Activated CD8-positive, alpha-beta memory T cell treated with anti-CD3 and anti-CD28 coated beads, Interleukin-2, amount 10 ng/mL, durations not matched to agents 7 days and 5 days (primary cell): ENCODE measurements at places on chromosomes 2 and 18. TPM values are rescaled to one million over a fixed set of nuclear protein-coding genes. Genes with fewer than 3 reads are reported as not detected.

- no peaks in the 10 kb centered on the region for H3K36me3 ChIP-seq
- H3K4me1 ChIP-seq: no peaks in the 10 kb centered on the region
- no peaks in the 10 kb centered on the region for H3K27me3 ChIP-seq
- no peak for DNase-seq
- no peak overlapping the region for H3K4me3 ChIP-seq
Measured at GRCh38 chr2:65746931-65747675, 314.7 kb upstream of the SPRED2 start.

Gene MPPE1
- 42.9 TPM for total RNA-seq

Gene GPBAR1
- 0.73 TPM for total RNA-seq

Gene HOXD3
- not detected for total RNA-seq

- H3K27ac ChIP-seq: no peak overlapping the region
- no peak for DNase-seq
- H3K36me3 ChIP-seq: no peaks in the 10 kb centered on the region
- peaks cover 21% of the 10 kb centered on the region for H3K27me3 ChIP-seq
- no peak overlapping the region for H3K4me3 ChIP-seq
- no peaks in the 10 kb centered on the region for H3K4me1 ChIP-seq
Measured at GRCh38 chr18:45136381-45137086, 455.8 kb downstream of the SETBP1 start.

- DNase-seq: no peak
- H3K27me3 ChIP-seq: no peaks in the 10 kb centered on the region
- H3K4me3 ChIP-seq: no peak overlapping the region
- no peak overlapping the region for H3K27ac ChIP-seq
- H3K4me1 ChIP-seq: peaks cover 8% of the 10 kb centered on the region
- H3K36me3 ChIP-seq: peaks cover 2% of the 10 kb centered on the region
Measured at GRCh38 chr2:136107051-136108033, 10.6 kb downstream of the CXCR4 start.

Gene CPO
- total RNA-seq: not detected

Gene UPP2
- not detected for total RNA-seq

DNA sequence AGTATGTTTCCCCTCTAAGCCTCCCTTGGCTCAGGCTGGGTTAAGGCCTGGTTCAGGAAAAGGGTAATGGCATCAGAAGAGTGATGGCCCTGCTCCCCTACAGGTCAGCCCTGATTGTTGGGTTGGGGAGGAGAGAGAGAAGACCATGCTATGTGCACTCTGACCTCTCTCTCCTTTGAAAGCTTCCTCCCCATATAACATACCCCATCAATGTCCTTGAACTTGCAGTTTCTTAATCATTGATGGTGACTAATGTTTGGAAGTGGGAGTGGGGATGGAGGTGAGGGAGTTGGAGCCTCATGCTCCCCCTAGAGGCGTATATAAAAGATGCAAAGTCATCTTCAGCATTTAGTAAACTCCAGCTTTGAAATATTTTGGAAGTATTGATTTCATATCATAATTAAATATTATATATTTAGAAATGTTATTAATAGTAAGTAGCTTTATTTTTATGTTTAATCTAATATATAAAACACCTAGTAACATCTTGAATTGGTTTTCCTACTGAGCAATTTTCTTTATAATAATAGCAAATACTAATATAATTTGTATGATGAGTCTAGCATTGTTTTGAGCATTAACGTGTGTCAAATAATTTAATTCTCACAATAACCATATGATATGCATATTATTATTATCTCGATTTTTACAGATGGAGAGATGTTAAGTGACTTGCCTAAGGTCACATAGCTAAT is 8.8 kb downstream of the PLCL1 start:
- H3K27ac ChIP-seq: no peak overlapping the region
- no peaks in the 10 kb centered on the region for H3K36me3 ChIP-seq
- H3K4me1 ChIP-seq: peaks cover 6% of the 10 kb centered on the region

DNA sequence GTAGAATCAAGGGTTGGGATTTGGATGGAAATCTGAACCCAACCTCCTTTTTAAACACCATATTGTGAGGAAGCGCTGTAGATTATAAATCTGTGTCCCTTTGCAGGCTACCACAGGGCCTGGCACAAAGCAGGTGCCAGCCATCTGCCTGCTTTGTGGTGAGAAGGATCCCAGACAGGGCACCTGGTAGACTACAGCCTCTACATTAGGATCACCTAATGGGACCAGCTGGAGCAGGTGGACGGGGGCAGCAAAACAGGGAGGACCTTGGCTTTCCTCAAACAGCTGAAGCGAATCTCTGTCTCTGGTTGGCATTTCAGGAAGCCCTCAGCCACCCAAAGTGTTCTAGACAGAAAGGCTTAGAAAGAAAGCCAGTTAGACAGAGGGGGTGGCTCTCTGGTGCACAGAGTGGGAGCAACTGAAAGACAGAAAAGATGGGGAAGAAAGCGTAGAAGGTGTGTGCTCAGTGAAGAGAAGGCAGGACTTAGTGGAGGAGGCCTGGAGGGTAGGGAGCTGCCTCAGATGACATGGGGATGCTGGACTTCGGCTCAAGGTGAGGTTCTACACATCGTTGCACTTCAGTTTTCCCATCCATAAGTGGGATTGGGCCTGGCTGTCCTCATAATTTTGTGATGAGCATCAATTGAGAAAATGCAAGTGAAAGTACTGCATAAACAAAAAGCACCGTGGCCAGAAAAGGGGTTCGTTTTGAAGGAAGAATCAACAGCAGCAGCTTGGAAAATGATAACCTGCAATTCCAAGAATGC is 350.8 kb downstream of the CYRIA start:
- H3K27me3 ChIP-seq: no peaks in the 10 kb centered on the region
- H3K27ac ChIP-seq: no peak overlapping the region
- no peaks in the 10 kb centered on the region for H3K36me3 ChIP-seq
- DNase-seq: no peak
- H3K4me1 ChIP-seq: no peaks in the 10 kb centered on the region

Gene HAAO
- total RNA-seq: not detected

DNA sequence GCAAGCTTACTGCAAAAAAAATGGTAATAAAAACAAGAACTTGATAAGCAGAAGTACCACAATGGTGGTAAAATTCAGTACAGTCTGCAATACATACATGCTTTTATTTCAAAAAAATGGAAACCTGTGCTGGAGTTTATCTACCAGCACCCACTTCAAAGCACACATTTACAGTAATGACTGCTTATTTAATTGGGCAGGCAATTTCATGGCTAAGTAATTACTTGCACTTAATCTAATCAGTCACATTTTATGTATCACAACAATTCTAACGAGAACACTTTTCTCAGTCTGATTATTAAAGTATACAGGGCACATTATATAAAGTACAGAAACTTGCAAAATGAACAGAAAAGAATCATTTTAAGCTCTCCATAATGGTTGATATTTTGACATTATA is 5.2 kb downstream of the APCDD1 start:
- no peaks in the 10 kb centered on the region for H3K36me3 ChIP-seq
- peaks cover 36% of the 10 kb centered on the region for H3K27me3 ChIP-seq
- no peak overlapping the region for H3K4me3 ChIP-seq
- H3K4me1 ChIP-seq: peaks cover 4% of the 10 kb centered on the region
- no peak overlapping the region for H3K27ac ChIP-seq

Gene ABCB6
- 12.6 TPM for total RNA-seq

DNA sequence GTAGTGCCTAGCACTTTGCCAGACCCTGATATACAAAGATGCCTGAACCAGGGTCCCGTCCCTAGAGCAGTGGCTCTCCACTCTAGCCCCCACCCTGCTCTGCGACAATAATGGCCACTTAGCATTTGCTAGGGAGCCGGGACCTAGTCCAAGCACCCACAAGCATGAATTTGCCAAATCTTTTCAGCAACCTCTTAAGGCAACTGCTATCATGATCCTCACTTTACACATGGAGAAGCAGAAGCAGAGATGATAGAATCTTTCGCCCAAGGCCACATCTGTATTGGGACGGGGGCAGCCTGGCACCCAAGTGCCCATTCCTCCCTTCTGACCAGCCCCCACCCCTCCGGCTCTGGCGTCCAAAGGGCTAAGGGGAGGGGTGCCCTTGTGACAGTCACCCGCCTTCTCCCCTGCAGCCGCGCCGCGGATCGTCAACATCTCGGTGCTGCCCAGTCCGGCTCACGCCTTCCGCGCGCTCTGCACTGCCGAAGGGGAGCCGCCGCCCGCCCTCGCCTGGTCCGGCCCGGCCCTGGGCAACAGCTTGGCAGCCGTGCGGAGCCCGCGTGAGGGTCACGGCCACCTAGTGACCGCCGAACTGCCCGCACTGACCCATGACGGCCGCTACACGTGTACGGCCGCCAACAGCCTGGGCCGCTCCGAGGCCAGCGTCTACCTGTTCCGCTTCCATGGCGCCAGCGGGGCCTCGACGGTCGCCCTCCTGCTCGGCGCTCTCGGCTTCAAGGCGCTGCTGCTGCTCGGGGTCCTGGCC is 13.0 kb downstream of the SIGLEC15 start:
- H3K4me3 ChIP-seq: no peak overlapping the region
- peaks cover 6% of the 10 kb centered on the region for H3K4me1 ChIP-seq
- H3K36me3 ChIP-seq: no peaks in the 10 kb centered on the region
- peaks cover 55% of the 10 kb centered on the region for H3K27me3 ChIP-seq
- no peak for DNase-seq

Gene TCF4
- 1.2 TPM for total RNA-seq

Gene CELF4
- not detected for total RNA-seq

Gene CAPN13
- total RNA-seq: not detected

Gene SOWAHC
- total RNA-seq: not detected

GRCh38 chr2:46252891-46253659 is 44.1 kb upstream of the EPAS1 start:
- H3K27ac ChIP-seq: no peak overlapping the region
- peaks cover 5% of the 10 kb centered on the region for H3K27me3 ChIP-seq
- H3K36me3 ChIP-seq: no peaks in the 10 kb centered on the region
- no peak overlapping the region for H3K4me3 ChIP-seq
- peaks cover 4% of the 10 kb centered on the region for H3K4me1 ChIP-seq

GRCh38 chr2:193428336-193428818 is 1233.6 kb upstream of the TMEFF2 start:
- no peak for DNase-seq
- H3K4me1 ChIP-seq: no peaks in the 10 kb centered on the region
- H3K27ac ChIP-seq: no peak overlapping the region
- H3K36me3 ChIP-seq: no peaks in the 10 kb centered on the region

DNA sequence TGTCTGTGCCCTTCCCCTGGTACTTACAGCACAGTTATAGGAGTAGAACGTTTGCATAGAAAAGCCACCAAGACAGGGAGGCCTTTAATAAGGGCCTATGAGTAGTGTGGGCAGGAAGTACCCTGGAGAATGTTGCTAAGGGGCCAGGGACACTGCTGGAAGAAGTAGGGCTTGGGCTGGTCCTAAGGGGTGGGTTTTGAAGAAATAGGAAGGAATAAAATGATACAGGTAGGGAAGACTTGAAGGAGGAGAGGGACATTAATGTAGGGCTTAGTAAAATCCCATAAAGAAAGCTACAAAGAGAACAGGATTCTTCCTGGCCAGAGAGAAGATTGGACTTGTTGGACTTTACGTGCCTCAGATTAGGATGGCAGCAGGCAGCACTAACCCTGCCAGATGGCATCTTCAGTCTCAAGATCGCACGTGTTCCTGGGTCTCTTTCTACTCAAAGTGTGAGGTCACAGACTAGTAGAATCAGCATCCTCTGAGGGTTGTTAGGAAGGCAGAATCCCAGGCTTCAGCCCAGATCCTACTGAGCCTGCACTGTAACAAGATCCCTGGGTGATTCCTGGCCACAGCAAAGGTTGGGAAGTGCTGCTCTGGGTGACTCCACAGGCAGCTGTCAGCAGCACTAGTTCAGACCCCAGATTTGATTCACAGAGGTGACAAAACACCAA is 39.2 kb downstream of the EPAS1 start:
- peaks cover 12% of the 10 kb centered on the region for H3K27me3 ChIP-seq
- H3K4me1 ChIP-seq: peaks cover 16% of the 10 kb centered on the region
- no peaks in the 10 kb centered on the region for H3K36me3 ChIP-seq
- H3K27ac ChIP-seq: no peak overlapping the region
- H3K4me3 ChIP-seq: no peak overlapping the region
- DNase-seq: no peak

- peaks cover 19% of the 10 kb centered on the region for H3K4me1 ChIP-seq
- H3K4me3 ChIP-seq: peak overlapping the region; percentile 87
- no peaks in the 10 kb centered on the region for H3K27me3 ChIP-seq
- peaks cover 2% of the 10 kb centered on the region for H3K36me3 ChIP-seq
- no peak overlapping the region for H3K27ac ChIP-seq
Measured at GRCh38 chr2:69740502-69740951, 1.4 kb upstream of the ANXA4 start.

- no peak overlapping the region for H3K27ac ChIP-seq
- no peaks in the 10 kb centered on the region for H3K4me1 ChIP-seq
- peaks cover 2% of the 10 kb centered on the region for H3K27me3 ChIP-seq
- H3K36me3 ChIP-seq: no peaks in the 10 kb centered on the region
- no peak overlapping the region for H3K4me3 ChIP-seq
Measured at GRCh38 chr2:205646680-205647079, 35.6 kb upstream of the NRP2 start.
